Adipocyte (in vitro differentiated cells): ENCODE measurements at places on chromosomes 5 and 9.

- DNase-seq = no peak
Measured at GRCh38 chr5:180704362-180704761, 35.5 kb downstream of the OR2Y1 start.

DNA sequence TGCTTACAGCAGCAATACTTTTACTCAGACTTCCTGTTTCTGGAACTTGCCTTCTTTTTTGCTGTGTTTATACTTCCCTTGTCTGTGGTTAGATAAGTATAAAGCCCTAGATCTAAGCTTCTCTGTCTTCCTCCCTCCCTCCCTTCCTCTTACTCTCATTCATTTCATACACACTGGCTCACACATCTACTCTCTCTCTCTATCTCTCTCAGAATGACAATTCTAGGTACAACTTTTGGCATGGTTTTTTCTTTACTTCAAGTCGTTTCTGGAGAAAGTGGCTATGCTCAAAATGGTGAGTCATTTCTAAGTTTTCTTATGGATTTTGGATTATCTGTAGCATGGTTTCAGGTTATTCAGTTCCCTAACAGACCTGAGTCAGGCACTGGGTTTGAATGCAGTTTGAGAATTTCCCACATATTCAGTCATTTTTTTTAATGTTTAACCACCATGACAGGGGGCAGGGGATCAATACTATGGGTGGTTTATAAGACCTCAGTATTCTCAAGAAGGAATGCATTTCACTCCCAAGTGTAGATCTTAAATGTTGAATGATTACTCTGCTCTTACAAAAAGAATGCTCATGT, at the start of gene IL7R:
TSS of gene IL7R (plus strand) at position 127 of the 587 bp plus-strand sequence. CDS start at position 214, 87 bp downstream.
- no peak for DNase-seq

GRCh38 chr5:73673161-73673591, 47.2 kb downstream of the ARHGEF28 start:
- peak; percentile 94 for DNase-seq

DNA sequence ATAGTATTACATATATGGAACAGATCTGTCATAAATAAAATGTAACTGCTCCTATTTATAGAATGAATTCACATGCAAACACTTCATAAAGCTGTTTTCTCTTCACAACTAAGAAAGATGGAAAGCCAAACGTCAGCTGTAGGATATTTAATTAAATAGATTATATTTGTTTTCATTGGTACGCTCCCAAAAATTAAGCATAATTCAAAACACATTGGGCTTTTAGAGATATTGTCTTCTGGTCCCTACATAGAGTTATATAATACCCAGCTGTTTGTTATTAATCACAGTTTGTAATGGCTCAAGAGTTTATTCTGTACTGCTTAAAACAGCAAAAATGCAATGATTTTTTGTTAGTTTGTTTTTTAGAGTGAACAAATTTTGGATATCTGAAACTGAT, 61.2 kb downstream of the MRPS30 start:
- DNase-seq = no peak

- DNase-seq = no peak
Measured at GRCh38 chr9:134633362-134634142, 8.1 kb upstream of the COL5A1 start.

DNA sequence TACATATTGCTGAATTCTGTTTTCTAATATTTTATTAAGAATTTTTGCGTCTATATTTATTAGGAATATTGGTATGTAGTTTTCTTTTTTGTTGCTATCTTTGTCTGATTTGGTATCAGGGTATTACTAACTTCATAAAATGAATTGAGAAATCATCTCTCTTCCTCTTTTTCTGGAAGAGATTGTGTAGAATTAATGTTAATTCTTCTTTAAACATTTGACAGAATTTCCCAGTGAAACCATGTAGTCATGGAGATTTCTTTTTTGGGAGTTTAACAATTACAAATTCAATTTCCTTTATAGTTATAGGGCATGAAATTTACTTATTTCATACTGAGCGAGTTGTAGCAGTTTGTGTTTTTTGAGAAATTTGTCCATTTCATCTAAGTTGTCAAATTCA, 3.3 kb upstream of the FAM170A start:
- no peak for DNase-seq

GRCh38 chr9:85053206-85053786, 383.8 kb downstream of the NTRK2 start:
- DNase-seq = no peak

DNA sequence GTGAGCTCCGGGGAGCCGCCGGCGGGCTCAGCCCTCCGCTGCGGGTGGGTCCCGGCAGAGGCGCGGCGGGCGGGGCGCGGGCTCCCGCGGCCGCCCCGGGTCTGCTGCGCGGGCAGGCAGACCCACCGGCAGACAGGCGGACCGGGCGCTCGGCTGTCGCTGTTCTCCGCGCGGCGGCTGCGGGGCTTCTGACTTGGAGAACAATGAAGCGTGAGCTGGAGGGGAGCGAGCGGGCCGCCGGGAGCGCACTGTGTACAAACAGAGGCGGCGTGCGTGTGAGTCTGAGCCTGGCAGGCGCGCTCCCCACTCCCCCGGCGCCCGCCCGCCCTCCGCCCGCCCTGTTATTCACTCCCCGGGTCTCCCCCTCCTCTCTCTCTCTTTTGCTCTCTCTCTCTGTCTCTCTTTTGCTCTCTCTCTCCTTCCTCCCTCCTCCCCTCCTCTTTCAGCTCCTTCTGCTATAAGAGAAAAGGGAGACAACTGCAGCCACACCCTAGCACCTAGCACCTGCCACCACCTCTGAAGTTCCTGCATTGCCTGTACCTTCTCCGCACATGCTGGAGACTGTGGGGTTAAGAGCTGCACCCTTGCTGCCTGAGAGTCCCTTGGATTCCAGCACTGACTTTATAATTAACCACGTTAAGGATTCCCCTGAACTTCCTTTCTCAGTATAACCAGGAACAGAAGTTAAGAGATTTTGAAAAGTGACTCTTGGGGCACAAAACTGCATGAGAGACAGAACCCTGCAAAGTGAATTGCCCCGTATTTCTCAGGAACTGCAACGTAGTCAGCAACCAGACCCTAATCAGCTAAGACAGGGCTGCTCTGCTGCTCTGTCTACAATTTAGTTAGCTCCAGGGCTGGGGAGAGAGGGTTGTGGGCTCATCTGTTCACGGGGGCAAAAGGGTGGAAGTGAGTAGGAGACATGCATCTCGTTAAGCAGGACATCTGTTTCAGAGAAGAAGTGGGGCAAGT, at the start of gene EDIL3:
TSS of gene EDIL3 (minus strand) at position 277 of the 972 bp plus-strand sequence. CDS start 506 bp downstream, outside the sequence.
- peak; percentile 83 for DNase-seq

DNA sequence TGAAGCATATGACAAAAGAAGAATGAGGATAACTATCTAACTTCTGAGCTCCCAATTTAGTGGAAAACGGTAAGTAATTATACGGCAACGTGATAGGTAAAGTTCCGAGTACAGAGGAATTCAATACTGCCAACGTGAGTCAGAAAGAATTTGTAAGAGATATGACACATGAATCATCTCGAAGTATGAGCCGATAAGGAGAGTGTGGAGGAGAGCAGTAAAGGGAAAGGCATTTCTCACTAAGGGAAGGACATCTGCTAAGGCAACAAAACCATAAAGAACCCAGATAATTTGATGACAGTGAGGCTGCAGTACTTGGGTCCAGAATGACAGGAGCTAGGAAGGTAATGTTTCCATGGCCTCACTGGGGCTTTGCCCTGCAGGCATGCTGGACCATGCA, 11.0 kb downstream of the MPDZ start:
- DNase-seq = no peak

DNA sequence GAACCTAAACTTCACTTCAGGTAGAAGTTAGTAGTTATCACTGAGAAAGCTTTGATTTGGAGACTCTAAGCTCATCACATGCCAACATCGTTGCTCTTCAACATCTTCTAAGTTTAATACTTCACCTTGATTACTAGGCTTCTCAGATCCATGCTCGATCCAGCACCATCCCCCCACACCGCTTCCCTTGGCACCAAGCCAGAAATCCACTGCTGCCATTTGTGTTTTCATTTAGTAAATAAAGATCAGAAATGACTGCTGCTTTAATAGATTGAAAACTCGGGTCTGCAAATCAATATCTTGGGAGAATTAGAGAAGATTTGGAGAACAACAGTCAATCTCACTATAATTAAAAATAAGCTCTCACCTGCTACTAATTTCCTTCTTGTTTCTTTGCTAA, 214.7 kb upstream of the NR4A3 start:
- DNase-seq = no peak

DNA sequence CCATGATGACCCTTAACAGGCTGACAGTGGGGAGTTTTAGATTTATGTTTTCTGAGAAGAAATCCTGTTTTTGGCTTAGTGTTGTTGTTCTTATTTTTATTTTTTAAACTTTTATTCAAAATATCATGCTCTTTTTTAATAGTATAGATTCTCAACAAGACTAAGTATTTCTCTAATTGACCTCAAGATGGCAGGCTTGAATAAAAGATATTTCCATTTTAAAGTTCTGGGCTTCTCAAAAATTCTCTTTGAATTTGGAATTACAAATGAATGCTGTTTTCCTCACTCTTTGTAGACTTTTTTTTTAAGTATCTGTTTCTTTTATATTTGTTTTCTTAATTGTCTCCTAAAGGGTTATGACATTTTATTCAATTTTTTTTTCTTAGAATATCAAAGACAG, 50.0 kb upstream of the SH3GL2 start:
- peak; percentile 62 for DNase-seq

DNA sequence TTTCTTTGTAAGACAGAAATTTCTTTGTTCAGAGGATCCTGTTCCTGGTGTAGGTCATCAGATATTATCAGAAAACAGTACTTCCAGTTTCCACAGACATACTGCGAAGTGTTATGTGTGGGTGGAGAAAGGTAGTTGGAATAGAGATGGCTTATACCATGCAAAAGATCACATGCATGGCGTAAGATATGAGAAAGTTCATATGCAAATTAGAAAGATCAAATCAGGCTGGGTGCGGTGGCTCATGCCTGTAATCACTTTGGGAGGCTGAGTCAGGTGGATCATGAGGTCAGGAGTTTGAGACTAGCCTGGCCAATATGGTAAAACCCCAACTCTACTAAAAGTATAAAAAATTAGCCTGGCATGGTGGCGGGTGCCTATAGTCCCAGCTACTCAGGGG, 65.2 kb upstream of the GLIS3 start:
- DNase-seq = no peak

DNA sequence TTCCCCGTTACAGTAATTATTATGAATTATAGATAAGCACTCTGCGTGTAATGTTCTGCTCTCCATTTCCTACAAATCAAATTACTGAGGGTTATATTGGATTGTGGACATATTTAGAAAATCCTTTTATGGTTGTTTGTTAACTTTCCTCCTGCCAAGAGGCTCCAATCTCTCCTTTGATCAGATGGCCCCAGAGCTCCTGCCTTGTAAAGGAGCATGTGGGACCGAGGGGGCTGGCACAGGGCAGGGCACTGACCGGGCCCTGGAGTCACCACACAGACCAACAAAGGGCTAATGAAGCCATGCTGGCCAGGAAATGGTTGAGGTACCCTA, 415.9 kb downstream of the EFNA5 start:
- no peak for DNase-seq

- DNase-seq = peak; percentile 56
Measured at GRCh38 chr9:79686381-79687130, 114.8 kb downstream of the TLE4 start.

- no peak for DNase-seq
Measured at GRCh38 chr5:61279725-61280124, 52.3 kb upstream of the ZSWIM6 start.

DNA sequence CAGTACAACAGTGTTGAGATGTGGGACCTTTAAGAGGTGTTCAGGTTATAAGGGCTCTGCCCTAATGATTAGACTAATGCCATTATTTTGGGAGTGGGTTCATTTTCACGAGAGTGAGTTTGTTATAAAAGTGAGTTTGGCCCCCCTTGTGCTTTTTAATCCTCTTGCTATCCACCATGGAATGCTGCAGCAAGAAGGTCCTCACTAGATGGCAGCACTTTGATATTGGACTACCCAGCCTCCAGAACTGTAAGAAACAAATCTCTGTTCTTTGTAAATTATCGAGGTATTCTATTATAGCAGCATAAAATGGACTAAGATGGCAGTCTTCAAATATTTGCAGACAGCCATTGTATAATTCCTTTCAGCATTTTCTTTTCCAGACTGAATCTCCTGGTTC, 212.4 kb downstream of the LRRC70 start:
- no peak for DNase-seq

GRCh38 chr5:114101153-114101552, 260.7 kb upstream of the KCNN2 start:
- DNase-seq = peak; percentile 91

GRCh38 chr9:133276001-133276884, 1.2 kb upstream of the ABO start:
- DNase-seq = no peak

DNA sequence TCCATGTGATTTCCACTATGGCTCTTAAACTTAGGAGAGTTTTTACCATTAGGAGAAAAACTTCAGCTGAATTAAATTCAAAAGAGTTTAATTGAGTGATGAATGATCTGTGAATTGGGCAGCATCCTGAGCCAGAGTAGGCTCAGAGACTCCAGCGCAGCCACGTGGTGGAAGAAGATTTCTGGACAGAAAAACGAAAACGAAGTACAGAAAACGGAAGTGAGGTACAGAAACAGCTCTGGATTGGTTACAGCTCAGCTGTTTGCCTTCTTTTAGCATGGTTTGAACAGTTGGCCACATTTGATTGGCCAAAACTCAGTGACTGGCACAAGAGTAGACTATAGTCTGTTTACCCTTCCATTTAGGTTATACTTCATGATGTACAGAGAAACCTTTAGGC, 69.2 kb upstream of the PLPP1 start:
- no peak for DNase-seq

DNA sequence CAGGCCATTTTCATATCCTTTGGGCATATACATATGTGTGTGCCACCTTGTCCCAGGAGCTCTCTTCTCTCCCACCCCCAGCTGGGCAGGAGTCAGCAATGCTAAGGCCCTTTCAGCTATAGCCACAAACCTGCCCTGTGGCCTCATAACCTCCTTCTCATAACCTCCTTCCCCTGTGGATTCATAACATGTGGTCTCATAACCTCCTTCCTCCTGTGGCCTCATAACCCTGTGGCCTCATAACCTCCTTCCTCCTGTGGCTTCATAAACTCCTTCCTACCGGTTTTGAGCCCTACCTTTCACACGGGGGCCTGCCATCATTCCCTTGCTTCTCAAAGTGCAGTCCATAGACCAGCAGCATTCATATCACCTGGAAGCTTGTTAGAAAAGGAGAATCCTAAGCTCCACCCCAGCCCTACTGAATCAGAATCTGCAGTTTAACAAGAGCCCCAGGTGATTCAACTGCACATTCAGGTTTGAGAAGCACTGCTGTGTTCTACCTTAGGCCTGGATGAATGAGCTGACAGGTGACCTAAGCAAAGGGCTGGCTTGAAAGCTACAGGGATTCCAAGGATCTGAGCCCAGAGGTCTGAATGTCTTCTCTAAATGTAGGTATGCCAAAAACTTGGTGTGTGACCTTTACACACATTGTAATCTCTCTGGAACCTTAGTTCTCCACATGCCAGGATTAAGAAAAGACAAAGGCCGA, 41.9 kb upstream of the PLPP6 start:
- no peak for DNase-seq

- DNase-seq = no peak
Measured at GRCh38 chr9:116300360-116300870, 146.8 kb downstream of the PAPPA start.

DNA sequence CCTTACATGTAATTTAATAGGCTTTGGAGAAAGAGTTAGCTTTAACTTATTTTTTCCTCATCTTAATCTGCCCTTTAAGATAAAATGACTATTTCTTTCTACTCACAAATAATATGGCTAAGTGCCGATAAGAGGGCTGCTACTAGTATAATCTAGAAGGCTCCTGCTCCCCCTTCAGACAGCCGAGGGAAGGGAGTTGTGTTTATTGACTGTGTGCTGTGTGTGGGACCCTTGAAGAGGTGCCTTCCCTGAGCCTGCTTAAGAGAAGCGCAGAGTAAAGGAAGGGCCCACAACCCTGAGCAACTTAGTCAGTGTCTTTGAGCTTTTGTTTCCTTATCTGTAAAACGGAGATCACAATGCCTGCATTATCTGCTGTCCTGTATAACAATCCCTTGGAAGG, 28.1 kb upstream of the CKMT2 start:
- DNase-seq = no peak
